ENCODE measurements at places on chromosomes 11 and 22. TPM values are rescaled to one million over a fixed set of nuclear protein-coding genes. Genes with fewer than 3 reads are reported as not detected.

DNA sequence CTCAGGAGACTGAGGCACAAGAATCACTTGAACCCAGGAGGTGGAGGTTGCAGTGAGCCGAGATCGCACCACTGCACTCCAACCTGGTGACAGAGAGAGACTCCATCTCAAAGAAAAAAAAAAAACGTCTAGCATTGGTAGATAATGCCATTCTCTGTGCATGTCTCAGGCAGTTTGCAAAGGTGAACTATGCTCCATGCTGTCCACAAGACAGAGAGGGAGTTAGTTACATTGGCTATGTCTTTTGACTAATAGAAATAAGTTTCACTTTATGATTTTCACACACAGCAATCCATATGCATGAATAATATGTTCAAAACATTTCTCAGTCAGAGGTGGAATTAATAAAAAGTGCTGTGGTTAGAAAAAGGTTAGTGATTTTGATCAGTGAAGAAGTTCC, 591.4 kb downstream of the ETS1 start:
- H3K4me1 ChIP-seq, result no peaks in the 10 kb centered on the region
- peaks cover 49% of the 10 kb centered on the region for H3K27me3 ChIP-seq
- no peak overlapping the region for H3K27ac ChIP-seq
- no peaks in the 10 kb centered on the region for H3K36me3 ChIP-seq

DNA sequence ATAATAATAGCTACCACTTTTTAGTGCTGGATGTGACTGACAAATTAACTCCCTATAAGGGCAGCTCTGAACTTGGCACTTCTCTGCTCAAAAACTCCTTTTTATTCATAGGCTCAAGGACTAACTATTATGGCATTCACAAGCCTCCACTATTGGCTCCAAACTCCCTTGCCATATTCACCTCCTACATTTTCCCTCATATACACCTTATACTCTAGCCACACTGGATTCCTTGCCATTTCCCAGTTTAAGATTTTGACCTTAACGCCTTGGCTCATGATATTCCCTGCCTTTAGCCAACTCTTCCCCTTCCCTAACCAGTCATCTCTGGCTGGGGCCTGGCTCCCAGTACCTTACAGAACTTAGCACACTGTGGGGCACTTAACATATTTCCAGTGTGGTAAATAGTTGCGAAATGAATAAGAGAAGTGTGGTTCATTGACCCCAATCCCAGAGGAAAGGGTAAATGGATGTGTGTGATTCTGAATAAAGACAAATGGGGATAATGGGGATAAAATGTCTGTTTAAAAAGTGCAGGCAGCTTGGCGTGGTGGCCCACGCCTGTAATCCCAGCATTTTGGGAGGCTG, 40.0 kb upstream of the SORL1 start:
- H3K36me3 ChIP-seq, result no peaks in the 10 kb centered on the region
- H3K27ac ChIP-seq, result no peak overlapping the region
- DNase-seq, result no peak
- no peak overlapping the region for H3K4me3 ChIP-seq

- no peak overlapping the region for H3K4me3 ChIP-seq
- no peak for DNase-seq
- peaks cover 13% of the 10 kb centered on the region for H3K27me3 ChIP-seq
- no peaks in the 10 kb centered on the region for H3K4me1 ChIP-seq
- peak overlapping the region; percentile 40 for H3K27ac ChIP-seq
Observed at GRCh38 chr11:69732910-69733309, 29.1 kb upstream of the FGF19 start.

DNA sequence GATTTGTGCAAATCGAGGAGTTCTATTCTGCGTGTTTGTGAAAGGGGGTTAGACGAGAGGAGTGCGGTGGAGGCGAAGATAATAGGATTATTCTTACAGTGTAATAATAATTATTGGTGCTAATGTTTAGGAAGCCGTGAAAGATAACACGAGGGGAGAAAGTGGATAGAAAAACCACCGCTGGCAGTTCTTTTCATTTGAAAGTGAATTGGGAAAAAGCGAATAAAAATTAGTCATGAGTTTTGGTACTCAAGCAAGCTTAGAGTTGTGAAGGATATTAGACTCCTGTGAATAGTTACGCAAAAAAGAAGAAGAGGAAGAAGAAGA, 575 bp downstream of the SLC6A5 start:
- H3K4me3 ChIP-seq, result no peak overlapping the region
- H3K36me3 ChIP-seq, result peaks cover 8% of the 10 kb centered on the region
- no peak for DNase-seq
- H3K27me3 ChIP-seq, result peaks cover 72% of the 10 kb centered on the region
- peaks cover 6% of the 10 kb centered on the region for H3K4me1 ChIP-seq

DNA sequence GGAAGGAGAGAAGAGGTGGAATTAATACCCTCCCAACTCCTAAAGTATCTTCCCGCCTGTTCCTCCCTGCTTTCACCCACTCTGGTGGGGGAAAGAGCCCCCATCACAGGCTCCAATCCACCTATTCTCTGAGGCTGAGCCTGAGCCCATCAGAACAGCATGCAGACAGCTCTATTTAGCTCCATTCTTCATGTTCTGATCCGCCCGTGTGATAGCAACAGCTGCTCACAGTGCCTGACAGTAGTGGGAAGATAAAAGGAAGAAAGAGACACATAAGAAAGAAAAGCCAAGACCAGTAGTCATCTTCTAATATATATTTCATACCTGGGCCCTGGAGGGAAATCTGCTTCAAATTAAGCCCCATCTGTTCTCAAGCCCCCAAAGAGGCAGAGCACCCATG, 80.3 kb upstream of the AKIP1 start:
- no peaks in the 10 kb centered on the region for H3K36me3 ChIP-seq
- H3K27me3 ChIP-seq, result no peaks in the 10 kb centered on the region
- no peak for DNase-seq
- H3K4me3 ChIP-seq, result no peak overlapping the region
- no peaks in the 10 kb centered on the region for H3K4me1 ChIP-seq

DNA sequence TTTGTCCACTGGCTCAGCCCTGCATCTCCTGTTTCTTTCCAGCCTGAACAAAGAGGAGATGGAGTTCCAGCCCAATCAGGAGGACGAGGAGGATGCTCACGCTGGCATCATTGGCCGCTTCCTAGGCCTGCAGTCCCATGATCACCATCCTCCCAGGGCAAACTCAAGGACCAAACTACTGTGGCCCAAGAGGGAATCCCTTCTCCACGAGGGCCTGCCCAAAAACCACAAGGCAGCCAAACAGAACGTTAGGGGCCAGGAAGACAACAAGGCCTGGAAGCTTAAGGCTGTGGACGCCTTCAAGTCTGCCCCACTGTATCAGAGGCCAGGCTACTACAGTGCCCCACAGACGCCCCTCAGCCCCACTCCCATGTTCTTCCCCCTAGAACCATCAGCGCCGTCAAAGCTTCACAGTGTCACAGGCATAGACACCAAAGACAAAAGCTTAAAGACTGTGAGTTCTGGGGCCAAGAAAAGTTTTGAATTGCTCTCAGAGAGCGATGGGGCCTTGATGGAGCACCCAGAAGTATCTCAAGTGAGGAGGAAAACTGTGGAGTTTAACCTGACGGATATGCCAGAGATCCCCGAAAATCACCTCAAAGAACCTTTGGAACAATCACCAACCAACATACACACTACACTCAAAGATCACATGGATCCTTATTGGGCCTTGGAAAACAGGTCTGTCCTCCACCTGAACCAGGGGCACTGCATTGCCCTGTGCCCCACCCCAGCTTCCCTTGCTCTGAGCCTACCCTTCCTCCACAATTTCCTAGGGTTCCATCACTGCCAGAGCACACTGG, 5.0 kb downstream of the FTH1 start:
- H3K36me3 ChIP-seq, result peaks cover 19% of the 10 kb centered on the region
- peak overlapping the region; percentile 98 for H3K27ac ChIP-seq
- no peaks in the 10 kb centered on the region for H3K27me3 ChIP-seq
- DNase-seq, result no peak
- H3K4me3 ChIP-seq, result peak overlapping the region; percentile 98

GRCh38 chr11:2888266-2888968, 2.8 kb upstream of the CDKN1C start:
- H3K36me3 ChIP-seq, result no peaks in the 10 kb centered on the region
- no peak overlapping the region for H3K4me3 ChIP-seq
- H3K4me1 ChIP-seq, result peaks cover 37% of the 10 kb centered on the region
- H3K27ac ChIP-seq, result peak overlapping the region; percentile 34
- peak; percentile 67 for DNase-seq
- H3K27me3 ChIP-seq, result no peaks in the 10 kb centered on the region

GRCh38 chr22:20552443-20553401, 45.3 kb downstream of the MED15 start:
- H3K4me1 ChIP-seq, result peaks cover 95% of the 10 kb centered on the region
- no peaks in the 10 kb centered on the region for H3K27me3 ChIP-seq
- peaks cover 5% of the 10 kb centered on the region for H3K36me3 ChIP-seq
- H3K4me3 ChIP-seq, result peak overlapping the region; percentile 89
- no peak for DNase-seq

DNA sequence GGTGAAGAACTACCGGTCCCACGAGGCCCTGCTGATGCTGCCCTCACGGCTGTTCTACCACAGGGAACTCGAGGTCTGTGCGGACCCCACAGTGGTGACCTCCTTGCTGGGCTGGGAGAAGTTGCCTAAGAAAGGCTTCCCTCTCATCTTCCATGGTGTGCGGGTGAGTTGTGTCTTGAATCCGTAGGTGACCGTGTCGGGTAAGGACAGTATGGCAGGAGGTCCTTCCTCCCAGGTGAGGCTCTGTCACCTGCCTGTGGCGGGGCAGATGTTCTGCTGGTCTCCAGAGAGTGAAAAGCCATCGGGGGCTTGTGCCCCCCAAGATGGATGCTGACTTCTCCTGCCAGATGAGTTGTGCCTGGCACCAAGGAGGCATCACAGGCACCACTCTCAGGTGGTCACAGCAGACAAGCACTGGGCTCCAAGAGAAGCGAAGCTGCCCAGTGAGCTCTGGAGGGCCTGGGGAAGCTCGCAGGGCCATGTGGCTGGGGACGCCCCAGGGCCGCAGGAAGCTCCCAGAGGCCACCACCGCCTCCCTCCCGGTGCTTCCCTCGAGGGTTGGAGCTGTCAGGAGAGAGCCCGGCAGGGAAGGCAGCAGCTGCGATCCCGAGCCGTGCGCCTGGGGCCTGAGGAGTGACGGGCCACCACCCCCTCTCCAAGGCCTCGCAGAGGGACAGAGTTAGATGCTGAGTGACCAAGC, 17.3 kb upstream of the PANX2 start:
- no peaks in the 10 kb centered on the region for H3K36me3 ChIP-seq
- peaks cover 4% of the 10 kb centered on the region for H3K4me1 ChIP-seq
- H3K27ac ChIP-seq, result no peak overlapping the region
- no peak overlapping the region for H3K4me3 ChIP-seq

DNA sequence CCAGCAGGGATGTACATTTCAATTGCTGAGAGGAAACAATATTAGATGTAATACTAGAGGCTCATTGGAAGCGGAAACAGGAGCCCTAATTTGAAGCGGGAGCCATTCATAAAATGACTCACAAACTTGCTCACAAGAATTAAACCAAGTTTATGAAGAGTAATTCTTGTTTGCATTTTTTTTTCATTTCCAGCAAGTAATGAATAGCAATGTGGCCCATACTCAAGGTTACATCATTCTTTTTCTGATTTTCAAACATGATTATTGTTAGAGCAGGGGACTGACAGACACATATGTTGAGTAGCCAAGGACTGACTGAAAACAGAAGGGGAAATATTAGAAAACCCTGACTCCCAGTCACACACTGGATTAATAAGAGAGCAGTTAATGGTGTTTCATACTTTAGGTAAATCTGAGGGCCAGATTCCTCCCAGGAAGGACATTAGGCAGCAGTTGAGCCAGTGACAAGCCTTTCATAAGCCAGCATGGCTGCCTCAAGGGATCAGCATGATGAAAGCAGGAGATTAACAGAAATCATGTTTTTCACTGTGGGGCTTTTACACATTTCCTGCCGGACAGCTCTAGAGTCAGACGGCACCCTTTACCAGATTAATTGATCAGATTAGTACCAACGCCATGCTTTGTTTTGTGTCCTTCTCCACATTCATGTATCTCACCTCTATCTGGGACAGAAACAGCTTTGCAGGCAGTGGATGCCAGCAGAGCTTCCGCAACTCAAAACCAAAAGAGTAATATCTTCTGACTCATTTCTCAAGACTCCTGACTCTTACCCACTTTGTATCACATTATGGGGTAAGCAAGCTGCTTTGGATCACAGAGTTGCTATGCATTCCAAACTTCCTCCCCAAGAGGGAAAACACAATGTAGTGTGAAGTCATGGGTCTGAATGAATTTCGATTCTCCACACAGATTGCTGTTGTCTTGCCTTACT, 831.6 kb downstream of the KCNA4 start:
- no peak overlapping the region for H3K4me3 ChIP-seq
- no peak for DNase-seq
- no peaks in the 10 kb centered on the region for H3K27me3 ChIP-seq
- H3K36me3 ChIP-seq, result no peaks in the 10 kb centered on the region
- H3K4me1 ChIP-seq, result no peaks in the 10 kb centered on the region

DNA sequence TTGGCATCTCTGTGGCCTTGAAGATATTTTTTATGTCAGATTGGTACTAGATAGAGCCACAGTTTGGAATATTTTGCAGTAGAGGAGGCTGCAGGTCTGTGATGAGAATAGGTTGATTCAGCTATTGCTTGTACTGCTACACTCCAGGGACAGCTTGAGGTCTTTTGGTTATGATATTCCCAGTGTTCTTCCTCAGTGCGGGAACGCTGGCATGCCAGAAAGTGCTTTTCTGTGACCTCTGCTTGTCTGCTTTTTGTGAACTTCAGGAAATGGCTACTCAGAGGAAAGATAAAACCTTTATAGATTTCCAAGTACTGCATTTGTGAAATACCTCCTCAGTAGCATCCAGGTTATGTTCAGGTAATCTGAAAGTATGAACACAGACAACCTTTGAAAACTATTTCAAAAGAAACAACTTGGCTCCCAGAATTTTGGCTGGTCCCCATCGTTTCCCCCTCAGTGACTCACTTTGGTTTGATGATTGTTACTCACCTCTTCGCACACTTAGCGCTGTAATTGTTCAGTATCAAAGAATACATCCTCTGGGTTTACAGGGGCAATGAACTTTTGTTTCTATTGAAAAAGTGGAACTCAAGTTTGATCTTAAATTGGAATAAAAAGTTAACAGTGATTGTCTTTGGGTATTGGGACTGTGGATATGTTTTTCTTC, 191.4 kb downstream of the HIPK3 start:
- no peak for DNase-seq
- peaks cover 13% of the 10 kb centered on the region for H3K27me3 ChIP-seq
- H3K4me1 ChIP-seq, result no peaks in the 10 kb centered on the region
- H3K27ac ChIP-seq, result no peak overlapping the region

DNA sequence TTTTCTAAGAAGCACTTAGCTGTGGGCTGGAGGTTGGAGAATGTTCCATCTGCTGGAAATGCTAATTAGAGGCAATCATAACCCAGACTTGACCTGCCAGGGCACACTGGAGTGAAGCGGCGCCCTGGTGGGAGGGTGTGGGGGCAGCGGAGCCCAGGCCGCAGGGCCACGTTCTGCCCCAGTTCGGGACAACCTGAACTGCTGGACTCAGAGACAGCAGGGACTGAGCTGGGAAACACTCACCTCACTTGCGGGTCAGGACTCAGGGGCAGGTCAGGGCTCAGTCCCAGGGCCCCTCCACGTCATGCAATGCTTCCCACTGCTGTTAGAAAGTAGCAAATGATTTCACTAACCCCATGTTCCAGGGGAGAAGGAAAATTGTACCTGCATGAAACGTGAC, 316.4 kb downstream of the NTM start:
- H3K36me3 ChIP-seq, result no peaks in the 10 kb centered on the region
- no peak overlapping the region for H3K4me3 ChIP-seq
- no peaks in the 10 kb centered on the region for H3K4me1 ChIP-seq
- H3K27me3 ChIP-seq, result peaks cover 7% of the 10 kb centered on the region

Gene NLRP6
- 28.6 TPM for total RNA-seq

Gene RTN4R
- 5.0 TPM for total RNA-seq

Gene LMNTD2
- total RNA-seq, result 7.2 TPM

Gene SYT12
- total RNA-seq, result not detected

Gene GNAZ
- 0.30 TPM for total RNA-seq

Measured in naive thymus-derived CD8-positive, alpha-beta T cell (primary cell).